Fibroblast of skin of left biceps (primary cell): ENCODE measurements at places on chromosomes 13 and 19.

GRCh38 chr13:79679334-79679733 lies 198.4 kb downstream of the NDFIP2 start:
- no peak for DNase-seq

- DNase-seq, result no peak
These were observed 2.4 kb downstream of the MAG start for GRCh38 chr19:35294328-35294727.

GRCh38 chr13:87087741-87088140 lies 583.4 kb upstream of the SLITRK5 start:
- DNase-seq, result no peak

DNA sequence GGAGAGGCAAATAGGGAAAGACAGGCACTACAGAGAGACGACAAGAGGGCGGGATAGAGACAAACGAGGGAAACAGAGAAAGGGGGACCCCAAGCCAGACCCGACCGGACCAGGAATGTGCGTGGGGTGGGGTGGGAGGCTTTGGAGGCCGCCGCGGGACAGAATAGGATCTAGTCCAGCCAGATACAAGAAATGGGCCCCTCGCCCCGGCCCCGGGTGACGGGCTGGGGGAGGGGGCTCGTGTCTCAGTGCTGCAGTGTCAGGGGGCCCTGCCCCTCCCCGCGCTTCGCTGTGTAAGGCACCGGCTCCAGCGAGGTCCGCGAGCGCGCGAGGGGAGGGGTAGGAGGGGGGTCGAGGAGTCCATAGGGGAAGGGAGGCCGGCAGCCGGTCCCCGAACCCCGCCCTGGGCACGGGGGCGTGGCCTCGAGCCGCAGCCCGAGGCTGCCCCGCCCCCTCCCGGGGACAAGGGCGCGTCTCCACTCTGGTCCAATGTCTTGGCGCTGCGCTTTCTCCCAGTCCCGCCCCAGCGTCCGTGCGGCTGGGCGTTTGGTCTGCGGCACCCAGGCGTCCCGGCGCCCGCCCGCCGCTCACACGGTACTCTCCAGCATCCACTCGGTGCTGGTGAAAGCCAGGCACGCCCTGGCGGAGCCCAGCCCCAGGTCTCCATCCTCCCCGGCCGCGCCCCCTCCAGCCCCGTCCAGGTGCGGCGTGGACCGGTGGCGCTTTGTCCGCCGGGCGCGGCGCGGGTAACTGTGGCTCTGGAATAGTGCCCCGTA lies 11.0 kb downstream of the IFNL1 start:
- DNase-seq, result no peak

DNA sequence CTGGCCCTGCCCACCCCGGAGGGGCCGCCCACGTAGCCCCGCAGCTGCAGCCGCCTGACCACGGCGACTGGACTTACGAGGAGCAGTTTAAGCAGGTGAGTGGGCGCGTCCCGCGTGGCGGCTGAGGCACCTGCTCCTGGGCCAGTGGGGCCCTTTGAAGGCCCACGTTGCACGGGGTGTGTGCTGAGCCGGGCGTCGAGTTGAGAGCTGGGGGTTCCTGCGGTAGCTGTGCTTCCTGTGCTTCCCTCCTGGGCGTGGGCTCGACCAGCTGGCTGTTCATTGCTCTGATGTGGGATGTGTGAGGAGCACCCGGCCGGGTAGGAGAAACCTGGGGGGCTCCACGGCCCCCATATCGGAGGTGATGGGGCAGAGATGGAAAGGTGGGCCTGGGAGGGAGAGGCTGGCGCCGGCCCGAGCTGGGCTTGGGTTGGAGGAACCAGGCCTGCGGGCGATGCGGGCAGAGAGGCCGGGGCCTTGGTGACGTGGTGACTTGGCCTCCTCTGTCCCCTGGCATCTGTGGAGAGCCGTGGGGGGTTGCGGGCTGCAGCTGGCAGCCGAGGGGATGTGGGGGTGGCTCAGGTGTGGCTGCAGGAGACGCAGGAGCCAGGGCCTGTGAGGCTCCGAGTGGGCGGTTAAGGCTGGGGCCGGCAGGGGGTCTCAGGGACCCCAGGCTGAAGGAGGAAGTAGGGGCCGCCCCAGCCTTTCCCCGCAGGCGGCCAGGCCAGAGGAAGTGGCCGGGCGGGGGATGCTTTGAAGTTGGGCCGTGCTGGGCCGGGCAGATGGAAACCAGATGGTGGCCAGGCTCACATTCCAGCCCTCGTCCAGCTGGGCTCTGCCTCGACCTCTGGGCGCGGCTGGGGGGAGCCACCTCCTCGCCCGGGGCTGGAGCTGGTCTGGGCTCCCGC lies 7.1 kb downstream of the ARID3A start:
- no peak for DNase-seq

DNA sequence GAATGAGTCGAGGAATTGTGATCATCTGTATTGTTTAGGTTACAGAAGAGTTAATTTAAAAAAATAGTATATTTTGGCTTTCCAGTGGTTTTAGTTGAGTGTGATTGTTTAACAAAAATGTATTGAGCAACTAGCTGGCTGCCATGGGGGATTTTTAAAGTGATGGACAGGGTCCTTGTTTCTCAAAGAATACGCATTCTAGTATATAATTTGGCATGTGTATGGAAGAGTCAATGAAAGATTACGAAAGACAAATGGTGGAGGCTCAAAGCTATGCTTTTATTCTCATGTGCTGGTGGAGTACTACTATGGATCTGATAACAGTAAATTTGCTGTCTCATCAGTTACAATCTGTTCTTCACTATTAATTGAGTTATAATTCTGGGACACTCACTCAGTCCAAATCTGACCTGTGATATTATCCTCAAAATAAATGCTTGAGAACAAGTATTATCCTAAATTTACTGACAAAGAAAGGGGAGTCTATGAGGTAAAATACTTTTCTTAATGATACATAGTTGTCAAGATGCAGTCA lies 240.0 kb downstream of the GPC6 start:
- DNase-seq, result no peak

GRCh38 chr13:41827507-41828213 lies 133.2 kb downstream of the VWA8 start:
- peak; percentile 84 for DNase-seq

GRCh38 chr19:18833141-18833476 lies 1.4 kb downstream of the UPF1 start:
- DNase-seq, result no peak

DNA sequence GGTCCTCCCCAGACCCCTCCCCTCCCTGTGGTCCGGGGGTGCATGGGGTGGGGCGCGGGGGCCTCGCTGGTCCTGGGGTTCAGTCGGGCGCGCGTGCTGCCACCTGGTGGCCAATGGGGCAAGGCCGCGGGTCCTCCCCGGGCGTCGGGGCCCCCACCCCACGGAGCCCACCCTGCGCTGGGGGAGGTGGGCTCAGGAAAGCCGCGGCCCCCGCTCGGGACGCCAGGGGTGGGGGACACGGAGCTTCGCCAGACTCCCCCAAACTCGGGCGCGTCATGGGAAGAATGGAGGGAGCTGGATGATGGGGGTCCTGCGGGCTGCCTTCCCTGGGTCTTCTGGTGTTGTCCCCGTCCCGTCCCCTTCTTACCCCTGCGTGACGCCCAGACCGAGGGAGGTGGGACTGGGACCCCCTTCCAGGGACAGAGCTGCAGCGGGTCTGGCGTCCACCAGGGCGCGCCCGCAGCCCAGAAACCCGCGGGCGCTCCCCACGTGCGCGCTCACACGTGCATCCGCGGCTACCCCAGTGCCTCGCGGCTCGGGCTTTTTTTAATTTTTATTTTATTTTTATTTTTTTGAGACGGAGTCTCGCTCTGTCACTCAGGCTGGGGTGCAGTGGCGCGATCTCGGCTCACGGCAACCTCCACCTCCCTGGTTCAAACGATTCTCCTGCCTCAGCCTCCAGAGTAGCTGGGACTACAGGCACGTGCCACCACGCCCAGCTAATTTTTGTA lies 19.8 kb upstream of the TCF3 start:
- DNase-seq, result no peak

DNA sequence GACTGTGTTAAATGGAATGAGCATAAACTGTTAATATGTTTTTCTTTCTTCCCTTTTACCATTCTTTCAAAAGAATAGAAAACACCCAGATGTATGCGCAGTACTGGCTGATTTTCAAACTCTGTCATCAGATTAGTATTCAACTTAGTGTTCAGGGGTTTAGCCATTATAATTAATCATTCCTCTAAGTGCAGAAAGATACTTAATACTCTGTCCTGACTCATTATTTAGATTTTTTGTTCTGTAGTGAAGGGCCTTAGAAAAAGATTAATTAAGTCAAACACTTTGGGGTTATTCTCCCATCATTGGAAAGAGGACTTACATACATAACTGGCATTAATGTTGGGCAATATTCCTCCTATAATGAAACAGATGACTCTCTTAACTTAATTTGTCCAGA lies 1316.7 kb upstream of the SLC10A2 start:
- DNase-seq, result peak; percentile 65

DNA sequence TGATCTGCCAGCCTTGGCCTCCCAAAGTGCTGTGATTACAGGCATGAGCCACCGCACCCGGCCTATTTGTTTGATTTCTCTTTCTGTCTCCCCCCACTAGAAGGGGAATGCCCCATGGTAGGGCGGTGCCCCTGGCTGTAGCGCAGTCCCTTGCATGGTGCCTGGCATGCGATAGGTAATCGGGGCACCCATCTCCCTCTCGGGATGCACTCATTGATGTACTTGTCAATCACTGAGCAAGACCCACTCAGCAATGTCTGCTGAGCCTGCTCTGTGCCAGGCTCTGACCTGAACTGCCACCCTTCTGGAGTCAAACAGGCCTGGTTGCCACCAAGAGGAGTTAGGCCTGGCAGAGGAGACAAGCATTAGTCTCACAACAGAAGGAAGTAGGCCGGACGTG lies 19.8 kb downstream of the DNM2 start:
- DNase-seq, result no peak

GRCh38 chr19:38281811-38282566 lies 17.6 kb downstream of the SPINT2 start:
- DNase-seq, result no peak

- DNase-seq, result no peak
These were observed 616 bp downstream of the TSHZ3 start for GRCh38 chr19:31348481-31349159.

- DNase-seq, result no peak
These were observed 146.7 kb upstream of the SPACA7 start for GRCh38 chr13:112229445-112229844.

DNA sequence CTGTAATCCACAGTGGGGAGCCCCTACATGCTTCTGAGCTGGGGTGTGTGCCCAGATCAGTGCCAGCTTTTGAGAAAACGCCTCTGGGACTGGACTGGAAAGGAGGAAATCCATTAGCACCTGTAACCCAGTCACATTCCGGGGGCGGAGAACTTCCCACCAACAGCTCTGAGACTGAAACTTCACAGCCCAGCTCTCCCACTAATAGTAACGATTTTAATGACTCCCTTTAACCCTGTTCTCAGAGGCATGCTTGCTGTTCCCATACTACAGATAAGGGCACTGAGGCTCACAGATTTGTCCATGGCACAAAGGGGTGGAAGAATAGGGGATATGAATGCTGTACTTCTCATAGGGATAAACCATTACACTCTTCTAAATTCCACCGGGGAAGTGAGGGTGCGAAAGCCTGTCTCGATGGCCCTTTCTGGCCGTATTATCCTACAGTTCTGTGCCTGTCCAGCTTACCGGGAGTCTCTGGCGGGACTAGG lies 851 bp downstream of the FBXO46 start:
- no peak for DNase-seq

DNA sequence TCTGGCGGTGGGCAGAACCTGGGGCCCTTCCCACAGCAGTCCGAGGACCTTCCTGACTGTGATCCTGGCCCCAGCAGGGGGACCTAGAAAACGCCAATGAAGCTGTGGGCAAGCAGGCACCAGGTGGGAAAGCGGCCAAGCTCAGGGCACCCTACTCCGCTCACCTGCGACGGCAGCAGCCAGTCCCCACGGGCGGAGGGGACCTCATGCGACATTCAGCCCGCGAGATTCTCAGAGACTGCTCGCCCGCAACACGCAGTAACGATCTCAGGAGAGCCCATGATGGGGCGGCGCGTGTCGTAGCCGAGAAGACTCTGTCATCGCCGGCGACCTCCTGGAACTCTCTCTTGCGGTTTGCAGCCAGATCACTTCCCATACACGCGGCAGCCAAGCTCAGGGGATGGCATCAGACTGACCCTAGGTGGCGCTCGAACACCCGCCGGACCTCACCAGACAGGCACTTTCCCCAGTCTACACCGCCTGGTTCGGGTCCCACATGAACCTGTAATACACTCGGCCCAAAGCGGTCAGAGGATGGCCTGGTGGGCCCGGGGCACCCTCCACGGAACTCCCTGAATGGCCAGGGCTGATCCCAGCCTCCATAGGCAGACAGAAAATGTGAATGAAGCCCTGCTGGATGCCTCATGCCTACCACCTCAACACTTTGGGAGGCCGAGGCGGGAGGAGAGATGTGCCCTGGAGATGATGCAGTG lies 26.5 kb downstream of the MAN2B1 start:
- DNase-seq, result peak; percentile 24

DNA sequence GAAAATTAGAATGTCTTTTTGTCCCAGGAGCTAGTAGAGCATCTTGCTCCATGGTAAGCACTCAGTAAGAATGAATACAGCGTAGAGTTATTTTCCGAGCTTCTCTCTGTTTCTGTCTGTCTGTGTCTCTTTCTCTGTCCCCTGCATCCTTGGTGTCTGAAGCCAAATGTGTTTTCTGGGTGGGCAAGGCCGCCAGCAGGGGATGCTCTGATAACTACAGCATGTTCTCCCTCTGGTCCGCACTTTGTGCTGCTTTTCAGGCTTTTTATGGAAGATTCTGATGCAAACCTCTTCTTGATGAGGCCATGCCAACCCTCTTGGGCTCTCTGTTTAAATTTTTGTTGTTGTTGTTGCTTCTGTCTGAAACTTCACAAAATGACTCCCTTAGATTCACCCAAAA lies 142.8 kb upstream of the UBL3 start:
- DNase-seq, result no peak

- DNase-seq, result no peak
These were observed 143.5 kb downstream of the RXFP2 start for GRCh38 chr13:31882794-31883193.

DNA sequence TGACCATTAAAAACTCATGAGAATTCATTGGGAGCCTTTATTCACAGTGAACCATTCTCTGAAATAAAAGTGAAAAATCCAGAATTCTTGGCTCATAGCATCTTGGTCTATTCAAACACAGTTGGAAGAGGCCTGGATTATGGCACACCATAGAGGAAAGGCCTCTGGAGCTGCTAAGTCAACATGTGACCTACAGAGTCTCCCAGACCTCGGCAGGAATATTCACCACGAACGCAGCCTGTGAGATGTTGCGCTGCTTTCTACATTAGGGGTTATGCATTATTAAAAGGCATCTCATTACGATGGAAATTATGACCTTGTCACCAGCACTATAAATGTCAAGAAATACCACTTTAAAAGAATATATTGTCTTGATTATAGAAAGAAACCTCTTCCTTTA lies 132.6 kb downstream of the EFNB2 start:
- no peak for DNase-seq

GRCh38 chr19:15025217-15025616 lies 24.1 kb upstream of the CASP14 start:
- DNase-seq, result no peak

- no peak for DNase-seq
These were observed 1.3 kb downstream of the NTN5 start for GRCh38 chr19:48671446-48671995.

- no peak for DNase-seq
These were observed 42.9 kb downstream of the C13orf46 start for GRCh38 chr13:113930671-113931637.
